Activated naive CD4-positive, alpha-beta T cell treated with Interleukin-2 at 50 U/mL for 16 hours (primary cell): ENCODE measurements at places on chromosomes 6 and 20.

GRCh38 chr6:63441266-63441956 lies 121.6 kb upstream of the LGSN start:
- DNase-seq: no peak

DNA sequence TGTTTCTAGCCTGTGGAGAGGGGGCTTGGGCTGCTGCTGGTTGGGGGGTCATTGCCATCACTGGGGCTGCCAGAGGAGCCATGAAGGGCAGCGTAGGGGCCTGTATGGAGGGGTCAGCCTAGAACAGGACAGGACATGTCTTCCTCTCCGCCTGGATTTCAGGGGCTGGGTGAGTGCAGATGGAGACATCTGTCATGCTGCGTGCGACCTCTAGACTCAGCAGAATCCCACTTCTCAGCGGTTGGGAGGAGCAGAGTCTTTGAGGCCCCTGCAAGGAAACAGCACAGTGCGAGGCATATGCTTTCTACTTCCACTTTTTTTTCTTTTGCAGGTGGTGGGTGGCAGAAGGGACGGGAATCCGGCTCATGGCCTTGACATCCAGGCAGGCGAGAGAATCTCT lies 67.9 kb downstream of the EZR start:
- DNase-seq: no peak

- DNase-seq: no peak
These were observed 45.2 kb downstream of the DSTN start for GRCh38 chr20:17614812-17615644.

DNA sequence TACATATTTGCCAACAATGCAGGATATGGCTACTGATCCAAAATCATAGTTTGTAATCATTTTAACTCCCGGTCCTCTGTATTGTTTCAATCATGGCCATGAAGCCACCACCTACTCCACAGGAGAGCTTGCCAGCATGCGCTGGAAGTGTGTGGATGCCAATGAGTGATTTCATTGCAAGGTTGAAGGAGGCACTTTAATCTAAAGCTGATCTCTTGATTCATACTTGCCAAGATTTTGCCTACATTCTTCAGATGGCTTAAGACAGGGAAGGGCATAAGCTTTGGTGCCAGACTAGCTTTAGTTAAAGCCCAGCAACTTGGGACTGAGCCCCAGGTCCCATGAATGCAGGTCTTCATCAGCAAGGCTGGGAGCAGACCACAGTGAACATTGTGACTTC lies 58.8 kb downstream of the TPD52L1 start:
- no peak for DNase-seq

DNA sequence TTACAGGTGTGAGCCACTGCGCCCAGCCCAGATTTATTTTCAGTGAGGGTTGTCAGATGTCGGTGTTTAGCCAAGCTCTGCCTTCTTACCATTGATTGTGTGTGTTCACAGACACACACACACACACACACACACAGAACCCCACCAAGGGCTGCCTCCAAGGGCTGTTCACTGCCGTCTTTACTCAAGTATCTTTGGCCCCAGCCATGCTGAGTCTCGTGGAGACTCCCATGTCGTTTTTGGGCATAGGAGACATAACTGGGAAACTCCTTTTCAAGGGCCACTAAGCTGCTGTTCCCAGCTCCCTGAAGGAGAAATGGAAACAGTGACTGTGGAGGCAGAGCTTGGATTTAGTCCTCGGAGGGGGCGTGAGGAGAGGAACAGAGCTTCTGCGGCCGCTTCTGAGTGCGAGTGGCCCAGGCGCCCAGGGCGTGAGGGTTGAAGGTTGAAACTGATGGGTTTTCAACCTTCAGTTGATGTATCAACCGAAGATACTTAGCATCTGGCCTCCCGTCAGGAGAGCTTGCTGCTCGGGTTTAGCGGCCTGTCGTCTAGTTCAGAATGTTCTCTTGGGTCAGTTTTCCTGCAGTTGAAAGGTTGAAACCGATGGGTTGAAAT lies 243.6 kb downstream of the TTLL2 start:
- no peak for DNase-seq

- DNase-seq: no peak
These were observed 134.4 kb upstream of the COL21A1 start for GRCh38 chr6:56381801-56382251.
